ENCODE measurements at places on chromosomes 1 and 21.

DNA sequence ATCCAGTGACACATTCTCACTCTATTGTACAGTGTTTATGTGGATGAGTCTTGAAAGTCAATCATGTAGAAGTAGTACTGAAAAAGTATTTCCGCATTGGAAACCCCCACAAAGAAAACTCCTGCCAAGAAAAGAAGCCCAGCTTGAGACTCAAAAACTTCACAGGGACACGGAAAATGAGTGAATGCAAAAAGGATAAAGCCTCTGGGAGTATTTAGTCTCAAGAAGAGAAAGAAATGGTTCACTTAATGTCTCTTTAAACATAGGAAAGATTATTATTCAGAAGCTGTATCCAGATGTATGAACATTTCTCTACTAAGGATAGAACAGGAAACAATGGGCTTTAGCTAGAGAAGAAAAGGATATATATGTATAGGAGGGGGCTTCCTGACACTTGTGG, 304.5 kb downstream of the BARHL2 start:
- DNase-seq: no peak

DNA sequence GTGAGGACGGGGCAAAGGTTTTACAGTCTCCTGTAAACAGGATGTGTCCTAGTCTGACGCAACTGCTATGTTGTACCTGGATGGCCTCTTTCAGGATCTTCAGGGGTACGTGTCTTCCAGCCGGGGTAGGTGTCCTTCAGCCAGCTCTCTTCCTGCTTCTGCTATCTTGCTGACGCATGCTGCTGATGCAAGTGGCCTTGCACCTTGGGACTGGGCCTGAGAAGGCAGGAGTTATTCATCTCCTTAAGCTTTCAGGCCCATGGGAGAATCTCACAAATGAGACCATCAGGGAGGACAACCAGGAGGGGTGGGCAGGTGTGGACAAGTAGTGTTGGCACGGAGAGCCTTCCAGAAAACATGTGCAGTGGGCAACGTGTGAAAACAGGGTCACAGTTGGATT, 7.9 kb upstream of the SPRR1B start:
- DNase-seq: no peak

- DNase-seq: no peak
Measured at GRCh38 chr1:16046842-16047241, 3.3 kb downstream of the CLCNKB start.

GRCh38 chr1:53369034-53369750, 41.3 kb upstream of the LRP8 start:
- DNase-seq: no peak

DNA sequence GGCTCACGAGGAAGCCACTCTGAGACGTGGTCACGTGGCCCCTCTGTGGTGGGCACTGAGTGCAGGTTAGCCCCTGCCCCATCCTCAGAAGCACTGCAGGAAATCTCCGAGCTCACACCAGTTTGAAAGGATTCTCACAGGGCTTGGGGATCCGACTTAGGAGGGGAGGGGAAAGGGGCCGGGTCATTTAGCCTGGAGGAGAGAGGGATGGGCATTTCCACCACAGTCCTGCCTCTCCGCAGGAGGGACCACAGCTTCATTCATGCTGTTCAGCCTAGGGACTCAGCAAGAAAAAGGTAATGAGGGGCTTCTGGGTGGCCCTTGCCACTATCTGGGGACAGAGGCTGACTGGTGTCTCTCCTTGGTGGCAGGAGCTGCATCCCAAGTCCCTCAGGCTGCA, 126.5 kb downstream of the NPHP4 start:
- DNase-seq: no peak
